ENCODE measurements at places on chromosomes 3 and 15.

DNA sequence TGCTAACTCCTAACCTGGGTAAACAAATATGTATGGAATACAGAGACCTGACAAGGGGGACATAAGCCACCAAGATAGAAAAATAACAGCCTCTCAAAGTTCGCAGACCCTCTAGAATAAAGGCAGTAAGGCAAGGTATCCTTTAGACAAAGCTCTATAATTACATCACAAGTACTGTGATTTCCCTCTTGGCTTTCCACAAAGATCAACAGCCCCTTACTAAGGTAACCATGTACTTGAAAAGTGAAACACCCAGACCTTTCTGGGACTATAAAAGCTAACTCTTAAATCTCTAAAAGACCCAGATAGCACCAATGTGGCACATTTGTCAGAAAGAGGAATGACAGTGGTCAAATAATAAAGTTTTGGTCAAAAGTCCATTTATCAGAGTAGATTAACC lies 51.9 kb downstream of the TBL1XR1 start:
- DNase-seq: no peak

DNA sequence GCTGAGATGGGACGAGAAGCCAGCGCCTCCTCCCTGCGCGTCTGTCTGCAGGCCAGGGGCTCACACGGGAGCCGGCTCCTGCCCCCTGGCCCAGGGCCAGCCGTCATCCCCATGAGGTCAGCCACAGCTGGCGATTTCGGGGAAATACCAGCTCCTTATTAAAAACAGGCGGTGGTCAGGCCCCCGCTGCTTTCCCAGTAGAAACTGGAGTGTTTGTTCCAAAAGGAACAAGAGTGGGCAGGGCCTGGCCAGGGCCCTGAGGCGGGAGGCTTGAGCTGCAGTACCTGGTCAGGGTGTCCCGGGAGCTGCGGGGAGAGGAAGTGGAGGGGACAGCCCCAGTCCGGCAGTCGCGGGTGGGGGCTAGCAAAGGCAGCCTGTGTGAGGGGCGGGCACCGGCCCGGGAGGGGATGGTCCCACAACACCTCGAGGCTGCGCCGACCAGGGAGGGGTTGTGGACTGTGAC lies 17.8 kb downstream of the MYL3 start:
- DNase-seq: no peak

DNA sequence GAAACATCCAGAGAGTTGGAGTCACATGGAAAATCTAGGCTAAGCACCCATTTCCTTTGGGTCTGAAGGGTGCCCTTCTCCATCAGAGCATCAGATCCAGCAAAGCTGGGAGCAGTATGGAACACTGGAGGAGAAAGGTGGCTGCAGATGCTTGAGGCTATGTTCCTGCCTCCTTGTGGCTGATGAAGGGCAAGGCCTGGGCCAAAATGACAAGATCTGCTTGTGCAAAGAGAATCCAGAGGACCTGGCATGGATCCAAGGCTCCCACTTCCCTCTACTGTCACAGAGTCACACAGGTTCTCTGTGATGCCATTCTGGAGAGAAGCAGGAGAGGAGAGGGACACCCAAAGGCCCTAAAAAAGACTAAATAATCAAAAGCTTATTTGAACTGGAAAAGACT lies 9.2 kb upstream of the ATP8B4 start:
- no peak for DNase-seq

DNA sequence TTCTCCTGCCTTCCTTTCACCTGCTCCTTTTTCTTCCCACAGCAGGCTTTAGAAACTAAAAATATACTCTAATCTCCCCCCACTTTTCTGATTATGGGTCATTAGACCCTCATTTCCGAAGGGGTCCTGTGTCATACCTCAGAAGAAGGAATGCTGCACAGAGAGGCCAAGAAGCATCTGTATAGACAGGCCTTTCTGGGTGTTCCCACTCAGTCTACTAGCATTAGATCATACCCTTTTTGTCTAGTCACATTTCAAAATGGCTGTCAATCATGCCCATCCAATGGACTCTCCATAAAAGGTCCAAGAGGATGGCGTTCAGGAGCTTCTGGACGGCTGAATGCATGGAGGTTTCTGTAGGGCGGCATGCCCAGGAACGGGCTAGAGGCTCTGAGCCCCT lies 192.2 kb downstream of the SUCLG2 start:
- DNase-seq: no peak

DNA sequence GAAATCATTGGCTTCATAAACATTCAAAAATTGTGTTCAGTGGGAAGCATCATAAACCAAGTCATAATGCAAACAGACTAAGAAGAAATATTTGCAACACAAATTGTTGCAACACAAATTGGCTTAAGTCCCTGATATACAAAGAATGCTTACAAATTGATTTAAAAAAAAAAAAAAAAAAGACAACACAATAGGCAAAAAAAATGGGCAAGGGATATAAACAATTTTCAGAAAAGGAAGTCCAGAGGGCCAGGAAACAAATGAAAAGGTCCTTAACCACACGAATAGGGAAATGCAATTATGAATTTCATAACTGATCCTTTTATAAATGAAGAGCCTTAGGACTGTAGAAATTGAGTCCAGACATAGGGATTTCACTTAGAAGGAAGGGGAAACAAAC lies 98.9 kb downstream of the LRRK1 start:
- DNase-seq: no peak

DNA sequence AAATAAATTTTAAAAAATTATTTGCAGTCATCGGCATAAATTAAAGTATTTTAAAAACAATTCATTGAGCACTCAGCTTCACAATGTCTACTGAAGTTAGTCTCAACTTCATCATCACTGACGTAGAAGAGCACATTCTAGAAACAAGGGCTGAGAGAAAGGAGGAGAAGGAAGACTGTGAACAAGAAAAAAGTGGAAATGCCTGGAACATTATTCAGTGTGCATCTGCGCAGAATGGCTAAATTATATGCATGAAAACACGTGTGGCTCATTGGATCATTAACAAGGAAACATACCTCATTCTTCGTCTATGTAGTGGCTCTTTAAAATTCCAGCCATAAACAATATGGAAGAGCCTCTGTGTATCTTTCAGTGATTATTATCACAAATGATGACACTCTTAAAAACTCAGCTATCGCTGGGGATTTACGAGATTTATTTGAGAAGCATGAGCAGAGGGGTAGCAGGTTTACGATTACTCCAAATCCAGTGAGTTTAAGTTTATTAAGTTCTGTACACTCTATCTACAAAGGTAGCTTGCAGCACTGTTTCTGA lies 404.2 kb upstream of the CDIN1 start:
- no peak for DNase-seq

Data from stimulated activated CD8-positive, alpha-beta memory T cell treated with anti-CD3 and anti-CD28 coated beads, Interleukin-4, amount 100 ng/mL, for 48 hours (primary cell).